ENCODE measurements at places on chromosomes 7 and 10. TPM values are rescaled to one million over a fixed set of nuclear protein-coding genes. Genes with fewer than 3 reads are reported as not detected.

DNA sequence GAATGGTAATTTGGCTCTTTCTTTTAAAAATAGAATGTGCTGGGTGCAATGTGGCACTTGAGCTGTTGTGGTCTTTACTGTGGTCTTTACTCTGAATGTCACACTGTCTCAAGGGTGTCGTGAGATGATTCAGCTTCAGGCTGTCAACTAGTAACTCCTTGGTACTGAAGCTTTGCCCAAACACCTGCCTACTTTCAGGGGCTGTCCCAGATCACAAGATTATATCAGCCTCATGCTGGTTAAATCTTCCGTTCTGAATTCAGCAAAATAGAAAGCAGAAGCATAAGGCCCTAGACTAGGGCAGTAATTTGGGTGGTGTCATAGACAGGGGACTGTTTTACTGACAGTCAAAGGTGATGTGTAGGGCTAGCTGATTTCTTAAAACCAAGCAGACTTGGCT, 110.9 kb downstream of the BAMBI start:
- DNase-seq, result no peak

DNA sequence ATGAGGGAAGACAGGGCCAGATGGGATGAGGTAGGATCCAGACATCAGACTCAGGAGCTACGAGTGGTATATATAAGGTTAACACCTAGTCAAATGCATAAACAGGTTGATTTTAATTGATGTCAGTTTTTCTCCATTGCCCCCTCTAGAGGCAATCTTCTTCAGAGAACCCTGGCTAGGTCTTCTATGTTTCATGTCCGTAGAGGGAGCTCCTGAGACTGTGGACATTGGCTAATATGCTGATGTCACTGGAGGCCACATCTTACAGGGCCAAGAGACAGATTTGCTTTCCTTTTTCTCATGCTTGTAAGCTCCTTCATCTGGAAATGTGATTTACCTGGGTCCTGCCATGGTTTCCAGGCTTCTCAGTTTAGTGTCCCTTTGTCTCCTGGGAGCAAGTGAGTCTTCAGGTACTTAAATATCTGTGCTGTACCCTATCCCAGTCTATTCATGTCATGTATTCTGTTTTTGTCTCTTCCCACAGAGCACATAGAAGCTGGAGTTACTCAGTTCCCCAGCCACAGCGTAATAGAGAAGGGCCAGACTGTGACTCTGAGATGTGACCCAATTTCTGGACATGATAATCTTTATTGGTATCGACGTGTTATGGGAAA, 161.6 kb upstream of the PRSS1 start:
- no peak for DNase-seq

GRCh38 chr7:25031007-25031406, 51.0 kb upstream of the OSBPL3 start:
- DNase-seq, result no peak

DNA sequence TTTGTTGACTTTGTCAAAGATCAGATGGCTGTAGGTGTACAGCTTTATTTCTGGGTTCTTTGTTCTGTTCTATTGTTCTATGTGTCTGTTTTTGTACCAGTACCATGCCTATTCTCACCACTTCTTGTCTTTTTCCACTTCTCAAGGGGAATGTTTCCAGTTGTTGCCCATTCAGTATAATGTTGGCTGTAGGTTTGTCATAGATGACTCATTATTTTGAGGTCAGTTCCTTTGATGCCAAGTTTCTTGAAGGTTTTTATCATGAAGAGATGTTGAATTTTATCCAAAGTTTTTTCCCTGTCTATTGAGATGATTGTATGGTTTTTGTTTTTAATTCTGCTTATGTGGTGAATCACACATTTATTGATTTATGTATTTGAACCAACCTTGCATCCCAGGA, 216.7 kb upstream of the RNF32 start:
- DNase-seq, result no peak

GRCh38 chr7:150735596-150736358, 1.4 kb upstream of the GIMAP5 start:
- no peak for DNase-seq

DNA sequence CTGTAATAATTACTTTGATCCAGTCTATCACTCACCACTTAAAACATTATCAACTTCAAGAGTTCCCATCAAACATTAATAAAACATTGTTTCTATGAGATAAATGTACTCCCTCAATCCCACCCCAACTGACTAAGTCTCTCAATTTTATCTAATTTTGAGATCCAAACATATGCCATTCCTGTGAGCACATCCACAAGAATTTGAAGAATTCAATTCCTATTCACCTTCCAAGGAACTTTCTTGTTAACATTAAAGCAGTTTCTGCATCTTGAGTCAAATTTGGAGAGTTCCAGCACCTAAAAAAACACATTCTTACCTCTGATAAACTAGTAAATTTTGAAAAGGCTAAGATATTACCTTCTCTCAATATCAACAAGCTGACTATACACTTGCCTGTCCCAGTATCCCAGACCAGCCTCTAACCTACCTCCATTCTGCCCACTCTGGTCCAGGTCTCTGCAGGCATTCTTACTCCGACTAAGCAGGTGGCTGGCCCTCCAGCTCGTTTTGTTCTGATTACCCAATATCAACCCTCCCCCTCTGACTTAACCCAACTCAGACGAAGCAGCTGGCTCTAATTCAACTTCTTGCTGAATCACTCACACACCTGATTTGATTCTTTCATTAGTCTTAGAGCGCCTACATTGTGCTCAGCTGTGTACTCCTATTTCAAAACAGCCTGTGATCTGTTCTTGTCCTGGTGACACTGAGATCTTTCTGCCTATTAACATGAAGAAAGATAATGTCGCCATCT, 275.2 kb downstream of the IPMK start:
- no peak for DNase-seq

EPHB6 gene
- 13.9 TPM for total RNA-seq
